Caki2 (cell line): ENCODE measurements at places on chromosomes 5 and 9.

DNA sequence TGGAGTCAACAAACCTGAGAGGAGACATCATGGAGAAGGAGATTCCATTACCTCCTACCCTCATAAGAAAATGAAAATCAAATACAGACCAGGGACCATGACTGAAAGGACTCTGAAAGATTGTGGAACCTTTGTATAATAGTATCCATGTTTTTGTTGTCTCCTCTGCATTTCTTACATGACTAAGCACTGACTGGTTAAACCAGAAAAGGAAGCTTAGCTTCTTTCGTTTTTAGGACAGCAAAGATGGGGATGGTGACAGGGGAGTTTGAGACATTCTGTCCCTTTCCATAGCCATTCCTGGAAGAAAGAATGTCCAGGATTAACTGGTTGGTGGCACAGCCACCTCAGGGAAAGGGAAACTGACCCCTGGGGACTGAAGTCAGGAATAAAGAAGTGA, 22.2 kb downstream of the ITGA1 start:
- no peak for DNase-seq

GRCh38 chr5:43643327-43643726, 40.3 kb downstream of the NNT start:
- DNase-seq = no peak

DNA sequence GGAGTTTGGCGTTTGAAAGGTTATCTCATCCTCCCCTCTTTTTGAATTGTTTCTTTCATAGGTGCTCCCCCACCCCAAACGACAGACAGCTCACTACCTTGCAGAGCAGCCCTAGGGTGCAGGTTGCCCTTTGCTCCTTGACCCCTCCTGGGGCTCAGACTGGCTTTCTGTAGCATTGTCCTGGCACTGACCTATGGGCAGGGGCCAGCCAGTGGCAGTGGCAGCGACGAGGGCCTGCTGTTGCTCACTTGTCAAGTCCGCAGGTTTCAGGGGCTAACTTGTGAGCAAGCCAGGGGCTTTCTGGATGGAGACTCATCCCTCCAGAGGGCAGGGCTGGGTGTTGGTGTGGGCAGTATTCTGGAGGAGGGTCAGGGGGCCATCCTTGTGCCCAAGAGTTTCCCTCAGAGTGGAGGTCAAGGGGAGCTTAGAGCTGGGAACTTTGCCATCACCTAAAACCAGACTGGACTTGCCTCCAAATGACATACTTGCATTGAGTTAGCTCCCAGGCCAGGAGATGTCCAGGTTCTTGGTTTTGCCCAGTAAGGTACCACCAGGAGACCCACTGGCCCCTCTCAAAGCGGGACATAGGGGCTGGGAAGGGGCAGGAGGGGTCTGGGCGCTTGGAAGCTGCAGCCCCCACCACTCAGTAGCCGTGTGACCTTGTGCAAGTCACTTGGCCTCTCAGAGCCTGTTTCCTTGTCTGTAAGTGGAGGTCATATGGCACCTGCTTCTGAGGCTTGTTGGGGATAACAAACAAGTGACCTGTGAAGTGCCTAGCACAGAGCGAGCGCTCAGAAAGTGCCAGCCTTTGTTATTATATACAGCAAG, 53.5 kb upstream of the CDKN2AIPNL start:
- DNase-seq = no peak

- DNase-seq = no peak
Observed at GRCh38 chr9:20294046-20294750, 328.1 kb downstream of the MLLT3 start.

- no peak for DNase-seq
Observed at GRCh38 chr9:114318416-114318815, 4.5 kb upstream of the ORM1 start.

- peak; percentile 69 for DNase-seq
Observed at GRCh38 chr5:173573126-173573960, 43.1 kb downstream of the BOD1 start.
